ENCODE measurements at places on chromosomes 6 and 20.
A peak's percentile ranks its signal among the peaks of the same experiment; 100 is the strongest.

DNA sequence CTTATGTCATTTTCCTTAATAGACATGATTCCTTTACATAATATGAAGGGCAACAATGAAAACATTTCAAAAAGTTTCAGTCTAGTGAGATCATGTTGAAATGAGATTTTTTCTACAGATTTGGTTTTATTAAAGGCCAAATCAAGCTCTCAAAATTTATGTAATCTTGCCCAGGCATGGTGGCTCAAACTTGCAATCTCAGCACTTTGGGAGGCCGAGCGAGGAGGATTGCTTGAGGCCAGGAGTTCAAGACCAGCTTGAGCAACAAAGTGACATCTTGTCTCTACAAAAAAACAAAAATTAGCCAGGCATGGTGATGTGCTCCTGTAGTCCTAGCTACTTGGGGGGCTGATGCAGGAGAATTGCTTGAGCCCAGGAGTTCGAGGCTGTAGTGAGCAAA, 50.8 kb downstream of the LRP11 start:
- DNase-seq, result no peak

- DNase-seq, result no peak
These were observed 33.4 kb downstream of the TNXB start for GRCh38 chr6:32075781-32076180.

GRCh38 chr6:159941286-159942113, 27.4 kb upstream of the IGF2R start:
- peak; percentile 62 for DNase-seq

GRCh38 chr6:35149891-35150566, 8.9 kb upstream of the TCP11 start:
- DNase-seq, result no peak

DNA sequence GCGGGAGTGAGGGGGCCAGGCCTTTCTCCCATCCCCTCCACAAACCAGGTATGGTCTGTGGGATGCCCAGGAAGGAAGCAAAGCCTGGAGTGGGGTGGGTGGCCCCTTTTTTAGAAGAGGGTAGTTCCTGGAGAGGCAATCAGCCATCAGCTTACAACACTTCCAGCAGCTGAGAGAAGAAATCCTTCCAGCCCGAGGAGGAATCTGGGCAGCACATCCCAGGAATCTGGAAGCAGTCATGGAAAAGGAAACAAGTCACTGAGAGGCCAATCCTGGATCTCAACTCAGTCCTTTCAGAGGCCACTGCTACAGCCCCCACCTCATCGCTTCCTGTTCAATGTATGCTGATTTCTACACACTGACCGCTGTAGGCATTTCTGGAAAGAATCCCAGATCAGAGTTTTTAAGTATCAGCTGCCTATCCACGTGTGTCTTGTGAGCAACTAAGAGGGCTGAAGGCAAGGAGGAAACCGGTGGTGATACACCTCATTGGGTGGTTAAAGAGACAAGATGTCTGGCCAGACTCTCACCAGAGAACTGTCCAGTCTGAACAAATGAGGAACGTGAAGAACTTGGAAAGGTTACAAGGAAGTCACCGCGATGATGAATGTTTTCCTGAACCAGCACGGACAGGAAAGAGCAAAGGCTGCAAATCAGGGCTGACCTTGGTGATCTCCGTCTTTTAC, 92.9 kb upstream of the SHLD1 start:
- no peak for DNase-seq

- no peak for DNase-seq
These were observed 27.0 kb downstream of the NUP153 start for GRCh38 chr6:17679726-17680125.

DNA sequence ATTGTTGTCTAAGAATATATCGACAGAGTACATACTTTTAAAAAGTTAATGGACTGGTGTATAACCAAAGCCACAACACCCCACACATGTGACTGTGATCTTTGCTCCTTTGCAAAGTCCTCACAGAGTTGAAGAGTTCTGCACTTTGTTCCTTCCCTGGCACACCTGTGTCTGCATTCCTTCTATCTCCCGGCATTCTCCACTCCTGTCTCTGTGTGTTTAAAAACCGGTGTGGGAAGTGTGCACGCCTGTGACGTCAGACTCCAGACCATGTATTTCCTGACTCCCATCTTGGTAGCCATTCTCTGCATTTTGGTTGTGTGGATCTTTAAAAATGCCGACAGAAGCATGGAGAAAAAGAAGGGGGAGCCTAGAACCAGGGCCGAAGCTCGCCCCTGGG, at the start of gene IYD:
Gene IYD, plus strand, starts transcription at position 251 of the 400 bp plus-strand sequence. Its CDS starts 20 bp downstream, at position 271.
- no peak for DNase-seq

DNA sequence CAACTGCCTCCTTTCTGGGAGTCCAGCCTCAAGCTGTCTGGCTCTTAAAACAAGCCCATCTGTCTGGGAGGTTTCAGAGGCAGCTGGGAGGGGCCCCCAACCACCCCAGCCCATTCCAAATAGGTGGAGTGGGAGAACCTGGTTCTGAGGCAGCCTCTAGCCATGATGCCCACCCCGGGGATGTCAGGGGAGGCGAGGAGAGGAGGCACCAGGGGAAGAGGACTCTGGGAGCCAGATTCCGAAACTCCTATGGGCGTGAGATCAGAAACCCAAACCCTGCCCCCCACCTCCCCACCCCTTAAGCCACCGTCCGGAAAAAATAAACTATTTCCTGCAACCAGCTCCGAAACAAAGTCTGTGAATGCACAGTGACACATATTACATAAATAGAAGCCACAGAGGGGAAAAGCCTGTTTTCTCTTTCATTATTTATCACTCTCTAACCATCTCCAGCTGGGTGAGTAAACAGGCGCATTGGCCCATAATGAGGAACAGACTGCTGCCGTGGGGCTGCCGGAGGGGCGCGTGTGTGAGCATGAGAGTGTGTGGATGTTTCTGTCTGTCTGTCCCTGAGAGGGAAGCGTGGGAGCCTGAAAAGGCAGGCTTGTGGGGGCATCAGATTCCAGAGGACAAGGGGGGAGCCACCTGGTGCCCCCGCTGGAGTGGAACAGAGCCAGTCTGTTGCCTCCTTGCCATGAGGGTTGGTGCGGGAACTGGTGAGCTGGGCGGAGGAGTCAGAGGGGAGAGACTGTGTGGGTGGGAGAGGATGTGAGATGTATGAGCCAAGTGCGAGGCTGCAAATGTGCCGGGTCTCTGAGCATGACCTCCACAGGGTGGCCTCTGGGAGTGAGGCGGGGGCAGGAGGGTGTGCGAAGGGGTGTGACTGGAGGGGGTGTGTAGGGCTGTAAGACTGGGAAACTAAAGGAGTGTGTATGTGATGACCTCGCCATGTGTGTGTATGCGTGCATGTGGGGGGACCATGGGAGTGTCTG, 14.3 kb upstream of the FOXP4 start:
- no peak for DNase-seq

DNA sequence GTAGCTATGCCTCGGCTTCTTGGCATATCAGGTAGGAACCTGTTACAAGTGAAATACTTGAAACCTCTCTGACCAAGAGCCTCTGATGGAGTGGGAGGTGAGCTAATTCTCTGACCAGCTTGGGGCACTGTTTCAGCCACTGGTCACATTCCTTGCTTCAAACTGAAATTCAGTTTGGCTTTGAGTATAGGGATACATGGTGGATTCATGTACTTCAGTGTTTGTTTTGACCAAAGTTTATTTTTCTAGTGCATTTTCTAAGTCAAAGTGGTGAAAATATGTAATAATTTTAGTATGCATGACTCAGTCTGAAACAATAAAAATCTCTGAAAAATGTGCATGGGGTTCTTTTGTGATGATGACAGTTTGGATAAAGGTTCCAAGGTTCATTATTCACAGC, 18.6 kb downstream of the TTPAL start:
- no peak for DNase-seq

DNA sequence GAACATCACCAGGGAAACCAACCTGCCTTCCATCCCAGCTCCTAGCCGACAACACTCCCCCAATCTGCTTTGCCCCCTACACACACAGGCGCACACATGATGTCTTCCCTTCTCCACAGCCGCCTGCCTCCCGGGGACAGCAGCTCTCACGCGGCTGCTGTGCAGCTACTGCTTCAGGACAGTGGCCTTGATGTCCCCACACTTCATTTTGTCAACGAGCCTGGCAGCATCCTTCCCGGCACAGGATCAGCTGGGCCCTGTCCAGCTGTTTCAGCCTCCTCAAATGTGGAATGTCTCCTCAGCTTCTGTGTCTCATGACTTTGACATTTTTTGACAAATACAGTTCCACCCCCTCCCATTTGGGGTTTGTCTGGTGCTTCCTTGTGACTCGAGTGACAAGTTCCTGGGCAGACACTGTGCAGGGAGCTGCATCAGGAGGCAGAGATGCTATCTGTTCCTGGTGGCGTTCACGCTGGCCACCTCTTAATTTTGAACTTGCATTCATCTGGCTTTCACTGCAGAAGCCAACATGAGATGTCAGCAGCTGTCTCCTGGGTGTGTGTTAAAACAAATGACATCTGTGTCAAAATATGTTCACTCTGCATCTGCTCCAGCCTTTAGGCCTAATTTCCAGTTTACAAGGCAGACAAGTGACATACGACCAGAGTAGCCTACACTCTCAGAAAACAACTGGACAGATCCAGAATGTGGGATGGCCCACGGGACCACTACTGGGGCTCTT, 57.2 kb downstream of the GINS1 start:
- no peak for DNase-seq

GRCh38 chr6:41585605-41586004, 39.4 kb downstream of the FOXP4 start:
- DNase-seq, result no peak

GRCh38 chr6:75233092-75233615, 10.4 kb downstream of the COX7A2 start:
- DNase-seq, result no peak

DNA sequence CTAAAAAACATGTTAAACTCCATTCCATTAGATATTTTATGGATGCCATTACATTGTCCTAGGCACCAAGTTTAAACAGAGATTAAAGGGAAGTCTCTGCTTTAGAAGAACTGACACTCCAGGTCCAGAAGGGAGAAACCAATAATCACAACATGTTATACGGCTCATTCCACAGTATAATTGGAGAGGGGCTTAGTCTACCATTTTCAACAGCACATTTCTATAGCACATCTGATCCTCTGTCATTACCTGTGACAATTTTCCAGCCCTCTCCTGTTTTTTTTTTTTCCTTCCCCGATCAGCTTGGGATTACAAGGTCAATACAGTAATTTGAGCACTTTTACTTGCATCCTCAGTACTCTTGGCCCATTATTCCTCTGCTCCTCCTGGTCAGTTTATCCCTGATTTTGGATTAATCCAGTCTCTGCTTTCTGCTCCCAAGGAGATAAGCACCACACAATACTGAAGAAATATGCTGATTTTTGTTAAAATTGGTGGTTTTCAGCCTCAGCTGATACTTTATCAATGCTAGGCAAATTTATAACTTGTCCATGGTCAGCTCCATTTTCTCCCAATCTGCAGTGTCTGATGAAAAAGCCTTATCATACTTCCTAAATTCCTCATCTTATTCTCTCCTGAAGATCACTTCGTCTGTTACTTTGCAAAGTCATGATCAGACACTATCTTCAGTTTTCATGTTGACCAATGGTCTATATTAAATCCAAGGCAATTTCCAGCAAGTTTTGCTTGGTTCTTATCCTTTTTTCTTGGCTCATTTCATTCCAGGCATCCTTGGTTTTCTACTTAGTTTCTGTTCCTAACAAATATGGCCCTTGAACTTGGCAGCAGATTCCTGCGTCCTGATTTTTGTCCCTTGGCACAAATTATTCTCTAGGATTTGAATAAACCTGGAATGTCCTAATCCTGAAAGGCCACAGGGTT, 30.8 kb upstream of the SYNCRIP start:
- no peak for DNase-seq

DNA sequence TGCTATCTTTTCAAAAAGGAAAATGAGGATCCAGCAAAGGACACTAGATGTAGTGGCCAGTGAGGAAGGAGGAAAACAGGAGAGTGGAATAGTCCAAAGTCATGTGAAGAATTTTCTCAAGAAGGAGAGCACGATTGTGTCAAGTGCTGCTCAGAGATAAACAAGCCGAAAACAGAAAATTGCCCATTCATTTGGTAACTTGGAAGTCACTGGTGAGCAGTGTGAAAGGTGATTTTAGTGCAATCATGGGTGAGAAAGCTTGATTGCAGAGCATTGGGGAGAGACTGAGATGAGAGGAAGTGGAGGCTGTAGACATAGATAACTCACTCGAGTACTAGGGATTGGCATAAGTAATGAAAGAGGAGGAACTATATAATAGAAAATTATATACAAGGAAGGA, 26.0 kb upstream of the PRDM1 start:
- DNase-seq, result no peak

- peak; percentile 73 for DNase-seq
These were observed 584 bp downstream of the LYRM4 start for GRCh38 chr6:5260111-5260620.

- no peak for DNase-seq
These were observed 72.8 kb downstream of the RPS12 start for GRCh38 chr6:132887204-132887603.

GRCh38 chr20:50590348-50590664, 80.1 kb downstream of the PTPN1 start:
- DNase-seq, result no peak

DNA sequence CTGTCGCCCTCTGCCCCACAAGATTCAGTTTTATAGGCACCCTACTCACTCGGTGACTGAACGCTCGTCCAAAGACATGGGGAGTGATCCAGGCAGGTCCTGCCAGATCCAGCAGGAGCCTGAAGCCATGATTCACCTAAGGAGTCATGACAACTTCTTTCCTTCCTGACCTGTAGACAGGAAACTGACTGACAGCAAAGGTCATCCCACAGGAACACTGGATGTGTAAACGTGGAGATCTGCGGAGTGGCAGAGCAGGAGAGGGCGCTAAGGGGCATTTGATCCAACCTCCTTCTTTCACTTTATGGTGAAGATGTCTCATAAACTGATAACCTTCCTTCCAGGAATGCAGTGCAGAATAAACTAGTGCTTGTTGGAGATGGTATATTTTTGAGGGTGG, 192.2 kb downstream of the GJA10 start:
- DNase-seq, result no peak

DNA sequence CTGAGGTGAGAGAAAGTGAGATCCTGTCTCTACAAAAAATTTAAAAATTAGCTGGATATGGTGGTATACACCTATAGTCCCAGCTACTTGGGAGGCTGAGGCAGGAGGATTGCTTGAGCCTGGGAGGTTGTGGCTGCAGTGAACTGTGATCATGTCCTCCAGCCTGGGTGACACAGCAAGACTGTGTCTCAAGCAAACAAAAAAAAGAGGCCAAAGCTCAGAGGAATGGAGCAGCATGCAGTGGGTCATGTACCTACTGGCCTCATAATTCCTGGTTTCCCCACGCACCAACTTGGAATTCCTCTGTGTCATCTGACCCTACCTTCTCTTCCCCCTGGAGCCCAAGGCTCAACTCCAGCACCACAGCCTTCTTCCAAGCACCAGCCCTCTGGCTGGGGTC, 15.1 kb upstream of the PLEKHG1 start:
- no peak for DNase-seq

GRCh38 chr6:127288705-127289104, 22.0 kb downstream of the RNF146 start:
- DNase-seq, result no peak

GRCh38 chr6:31528821-31529328, at the start of gene MCCD1:
MCCD1 (plus strand) TSS chr6:31528962; CDS start chr6:31529015, 53 bp downstream.
- DNase-seq, result no peak

GRCh38 chr20:54174457-54175175, 830 bp upstream of the CYP24A1 start:
- peak; percentile 9 for DNase-seq
